ENCODE measurements at places on chromosomes 12 and 14.

GRCh38 chr14:28012629-28013415 is 753.8 kb upstream of the FOXG1 start:
- no peak for DNase-seq

DNA sequence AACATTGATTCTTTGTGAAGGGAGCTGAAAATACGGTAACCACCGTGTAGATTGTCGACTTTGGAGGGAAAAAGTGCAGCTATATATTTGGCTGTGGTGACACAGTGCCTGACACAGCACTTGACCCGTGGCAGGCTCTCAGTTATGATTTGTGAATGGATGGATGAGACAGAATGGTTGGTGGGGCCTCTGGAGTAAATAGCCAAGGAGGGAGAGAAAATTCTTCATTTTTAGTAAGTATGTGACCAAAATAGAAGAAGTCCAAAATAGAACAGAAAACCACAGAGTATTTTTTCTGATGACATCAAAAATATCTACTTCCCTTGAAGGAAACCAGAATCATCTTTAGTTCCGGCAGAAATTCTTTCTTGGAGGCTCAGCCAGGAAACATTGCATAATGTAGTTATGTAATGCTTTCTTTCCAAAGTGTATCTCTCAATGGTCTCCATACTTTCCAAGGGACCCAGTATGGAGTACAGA is 82.0 kb upstream of the WSCD2 start:
- no peak for DNase-seq

DNA sequence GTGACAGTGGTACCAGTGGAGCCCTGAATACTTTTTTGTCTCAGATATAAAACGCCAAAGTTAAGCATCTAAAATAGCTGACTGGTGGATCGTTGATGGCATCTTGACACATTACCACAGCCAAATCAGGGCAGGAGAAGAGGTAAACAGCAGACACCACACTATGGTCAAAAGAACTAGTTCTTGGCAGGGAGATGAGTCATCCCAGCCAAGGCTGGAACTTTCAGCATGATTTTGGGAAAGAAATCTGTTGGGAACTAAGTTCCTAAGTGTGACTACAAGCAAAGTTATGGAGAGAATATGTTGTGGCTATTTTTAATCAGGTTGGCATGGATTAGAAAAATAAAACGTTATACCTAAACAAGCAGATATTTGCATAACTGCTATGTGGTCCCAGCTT is 36.9 kb downstream of the LGR5 start:
- DNase-seq = no peak

DNA sequence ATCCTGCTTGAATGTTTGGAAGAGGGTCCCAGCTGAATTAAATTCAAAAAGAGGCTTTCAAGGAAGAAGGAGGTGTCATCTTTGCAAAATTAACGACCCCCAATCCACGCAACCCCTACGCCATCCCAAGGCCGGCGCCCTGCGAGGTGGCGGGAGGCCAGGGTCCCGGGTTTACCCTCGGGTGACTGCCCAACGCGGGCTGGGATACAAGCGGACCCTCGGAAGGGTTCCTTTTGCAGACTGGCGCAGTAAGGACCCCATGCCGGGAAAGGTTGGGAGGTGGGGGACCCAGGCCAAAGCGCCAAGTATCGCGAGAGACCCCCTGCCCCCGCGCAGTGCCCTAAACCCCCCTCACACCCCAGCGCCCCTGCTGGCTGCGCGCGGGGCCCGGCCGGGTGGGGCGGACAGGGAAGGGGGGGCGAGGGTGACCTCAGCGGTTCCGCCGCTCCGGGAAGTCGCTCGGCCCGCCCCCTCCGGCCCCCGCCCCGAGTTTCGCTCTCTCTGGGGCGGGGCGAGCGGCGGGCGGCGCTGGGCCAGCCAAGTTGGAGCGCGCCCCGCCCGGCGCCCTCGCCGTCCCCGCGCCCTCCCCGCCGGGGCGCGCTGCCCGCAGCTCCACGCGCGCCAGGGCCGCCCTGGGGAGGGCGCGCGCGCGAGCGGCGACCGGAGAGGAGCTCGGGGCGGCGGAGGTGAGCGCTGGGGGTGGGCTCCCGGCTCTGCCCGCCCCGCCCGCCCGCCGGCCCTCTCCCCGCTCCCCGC is 708 bp upstream of the ZBTB42 start:
- peak; percentile 74 for DNase-seq

DNA sequence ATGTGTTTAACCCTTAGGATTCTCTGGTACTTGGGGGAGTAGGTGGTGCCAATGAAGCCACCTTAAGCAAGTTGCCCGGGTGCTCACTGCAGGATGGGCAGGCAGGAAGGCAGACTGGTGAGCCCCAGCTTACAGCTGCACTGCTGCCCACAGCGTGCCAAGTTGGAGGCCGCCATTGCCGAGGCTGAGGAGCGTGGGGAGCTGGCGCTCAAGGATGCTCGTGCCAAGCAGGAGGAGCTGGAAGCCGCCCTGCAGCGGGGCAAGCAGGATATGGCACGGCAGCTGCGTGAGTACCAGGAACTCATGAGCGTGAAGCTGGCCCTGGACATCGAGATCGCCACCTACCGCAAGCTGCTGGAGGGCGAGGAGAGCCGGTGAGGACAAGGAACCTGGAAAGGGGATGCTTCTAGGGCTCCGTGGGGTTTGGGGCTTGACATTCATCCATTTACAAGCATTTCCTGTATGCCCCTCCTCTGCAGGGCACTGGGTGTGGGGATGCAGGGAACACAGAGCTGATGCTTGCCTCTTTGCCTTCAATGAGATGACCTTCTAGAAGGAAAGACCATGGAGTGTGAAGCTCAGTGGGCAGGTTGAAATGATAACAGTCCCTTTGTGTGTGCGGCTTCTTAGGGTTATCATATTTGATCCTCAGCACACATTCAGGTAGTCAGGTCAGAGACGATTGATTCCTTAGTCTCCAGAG is 12.4 kb downstream of the KRT7 start:
- no peak for DNase-seq

Data from stimulated activated CD8-positive, alpha-beta memory T cell treated with anti-CD3 and anti-CD28 coated beads, Interleukin-7, amount 100 ng/mL, for 1 hour (primary cell).